ENCODE measurements at places on chromosomes 5 and 9.

GRCh38 chr9:14061936-14062585, 251.9 kb downstream of the NFIB start:
- no peak for DNase-seq

DNA sequence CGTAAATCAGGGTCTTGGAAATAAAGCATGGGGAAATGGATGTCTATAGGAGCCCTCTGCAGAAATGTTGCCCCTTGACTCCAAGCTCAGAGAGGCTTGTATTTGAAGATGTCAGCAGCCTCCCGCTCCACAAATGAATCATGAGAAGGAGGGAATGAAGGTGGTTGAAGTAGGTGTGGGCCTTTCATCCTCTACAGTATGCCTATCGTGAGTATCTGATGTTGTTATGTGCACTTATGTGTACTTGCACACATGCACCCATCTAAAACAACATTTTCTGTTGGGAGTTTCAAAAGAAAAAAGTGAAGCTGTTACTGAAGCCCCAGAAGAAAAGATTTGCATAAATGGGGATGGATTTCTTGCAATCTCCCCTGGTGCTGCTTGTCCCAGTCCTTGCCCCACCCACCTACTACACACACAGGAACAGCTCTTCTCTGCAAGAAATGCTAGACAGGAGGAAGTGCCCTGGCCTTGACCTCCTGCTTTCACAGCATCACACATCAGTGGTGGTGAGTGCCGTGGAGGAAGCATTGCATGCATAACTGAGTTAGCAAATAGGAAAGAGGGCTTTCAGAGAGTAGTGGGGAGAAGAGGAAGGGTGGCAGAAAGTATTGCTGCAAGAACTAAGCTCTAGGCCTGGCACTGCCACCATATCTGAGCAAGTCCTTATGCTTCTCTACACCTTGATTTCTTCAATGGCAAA, 156.1 kb downstream of the SNX18 start:
- DNase-seq = no peak

DNA sequence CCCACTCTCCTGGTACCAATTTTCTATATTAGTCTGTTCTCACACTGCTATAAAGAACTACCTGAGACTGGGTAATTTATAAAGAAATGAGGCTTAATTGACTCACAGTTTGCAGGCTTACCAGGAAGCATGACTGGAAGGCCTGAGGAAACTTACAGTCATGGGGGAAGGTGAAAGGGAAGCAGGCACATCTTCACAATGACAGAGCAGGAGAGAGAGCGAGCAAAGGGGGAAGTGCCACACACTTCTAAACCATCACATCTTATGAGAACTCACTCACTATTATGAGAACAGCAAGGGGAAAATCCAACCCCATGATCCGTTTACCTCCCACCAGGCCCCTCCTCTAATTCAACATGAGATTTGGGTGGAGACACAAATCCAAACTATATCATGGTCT, 72.2 kb downstream of the ATG10 start:
- no peak for DNase-seq

DNA sequence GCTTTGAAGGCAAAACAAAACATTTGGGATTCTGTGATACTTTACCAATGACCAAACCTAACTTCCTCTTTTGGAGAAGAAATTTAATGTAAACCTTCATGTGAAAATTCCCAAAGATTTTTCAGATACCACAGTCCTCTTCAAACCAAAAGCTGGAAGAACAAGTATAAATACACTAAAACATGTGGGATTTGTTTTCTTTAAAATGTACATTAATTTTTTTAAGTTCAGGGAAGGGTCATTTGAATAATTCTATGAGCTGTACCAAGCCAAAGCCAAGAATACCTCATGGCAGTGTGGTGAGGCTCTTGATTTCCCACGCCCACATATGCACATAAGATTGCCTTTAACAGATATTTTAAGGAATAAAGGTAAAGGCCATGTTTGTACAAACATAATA, 28.4 kb upstream of the ITGA1 start:
- no peak for DNase-seq

DNA sequence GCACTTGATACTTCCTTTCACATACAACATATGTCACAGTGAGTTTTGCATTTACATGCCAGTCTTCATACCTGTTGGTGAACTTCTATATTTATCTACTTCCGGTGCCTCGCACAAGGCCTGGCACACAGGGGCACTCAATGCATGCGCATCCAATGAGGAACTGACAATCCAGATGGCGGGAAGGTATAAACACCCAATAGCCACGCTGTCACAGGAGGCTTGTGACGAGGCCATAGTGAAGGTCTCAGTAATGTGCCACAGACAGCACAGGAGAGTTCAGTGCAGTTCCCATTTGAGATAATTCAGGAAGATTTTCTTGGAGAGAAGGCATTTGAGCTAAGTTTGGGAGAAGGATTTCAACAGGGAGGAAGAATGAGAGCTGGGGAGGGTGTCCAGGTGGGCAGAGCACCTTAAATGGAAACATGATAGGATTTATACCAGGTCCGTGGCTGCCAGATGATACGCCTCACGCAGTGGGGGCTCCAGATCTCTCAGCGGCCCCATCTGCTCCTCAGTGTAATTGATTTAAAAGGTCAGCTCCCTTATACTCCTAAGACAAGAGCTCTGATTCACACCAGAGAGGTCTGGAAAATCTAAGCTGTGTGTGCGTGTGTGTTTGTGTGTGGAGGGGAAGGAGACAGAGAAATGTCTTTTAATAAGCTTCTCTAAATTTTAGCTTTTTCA, 206.2 kb downstream of the DCP2 start:
- no peak for DNase-seq

DNA sequence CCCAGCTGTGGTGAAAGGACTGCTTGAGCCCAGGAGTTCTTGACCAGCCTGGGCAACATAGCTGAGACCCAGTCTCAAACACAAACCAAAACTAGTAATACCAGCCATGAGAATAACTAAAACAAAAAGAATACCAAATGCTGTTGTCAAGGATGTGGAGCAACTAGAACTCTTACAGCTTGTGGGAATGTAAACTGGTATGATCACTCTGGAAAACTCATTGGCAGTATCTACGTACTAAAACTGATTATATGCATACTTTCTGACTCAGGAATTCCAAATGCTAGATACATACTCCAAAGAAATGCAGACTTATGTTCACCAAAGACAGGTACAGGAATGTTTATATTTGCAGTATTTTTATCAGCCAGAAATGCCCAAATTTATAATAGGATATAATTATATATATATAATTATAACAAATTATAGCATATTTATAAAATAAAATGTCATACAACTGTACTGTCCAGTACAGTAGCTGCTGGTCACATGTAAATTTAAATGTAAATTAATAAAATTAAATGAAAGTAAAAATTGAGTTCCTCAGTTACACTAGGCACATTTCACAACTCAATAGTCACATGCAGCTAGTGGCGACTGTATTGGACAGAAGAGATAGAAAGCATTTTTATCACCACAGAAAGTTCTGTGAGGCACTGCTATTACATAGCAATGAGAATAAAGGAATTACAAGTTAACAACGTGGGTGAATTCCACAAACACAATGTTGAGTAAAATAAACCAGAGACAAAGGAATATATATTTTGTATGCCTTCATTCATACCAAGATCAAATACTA, 118.5 kb downstream of the GNAQ start:
- no peak for DNase-seq

- DNase-seq = no peak
These were observed 87.7 kb upstream of the PTPN3 start for GRCh38 chr9:109585796-109586195.

DNA sequence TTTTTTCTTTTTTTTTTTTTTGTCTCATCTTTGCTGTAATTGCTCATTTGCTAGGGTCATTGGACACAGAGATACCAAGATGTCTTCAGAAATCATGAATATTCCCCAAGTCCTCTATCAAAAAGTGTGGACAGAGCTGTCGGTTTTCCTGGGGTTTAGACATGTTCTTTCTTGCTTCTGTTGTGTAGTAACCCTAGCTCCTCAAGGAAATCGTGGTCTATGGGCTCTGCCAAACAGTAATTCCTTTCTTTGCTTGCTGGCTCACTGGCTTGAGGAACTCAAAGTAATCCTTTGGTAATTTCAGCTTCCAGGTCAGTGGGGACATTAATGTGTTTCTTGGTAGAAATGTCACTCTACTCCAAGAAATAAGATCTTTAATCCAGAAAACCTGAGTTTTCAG, 101.7 kb downstream of the TMC1 start:
- DNase-seq = no peak

DNA sequence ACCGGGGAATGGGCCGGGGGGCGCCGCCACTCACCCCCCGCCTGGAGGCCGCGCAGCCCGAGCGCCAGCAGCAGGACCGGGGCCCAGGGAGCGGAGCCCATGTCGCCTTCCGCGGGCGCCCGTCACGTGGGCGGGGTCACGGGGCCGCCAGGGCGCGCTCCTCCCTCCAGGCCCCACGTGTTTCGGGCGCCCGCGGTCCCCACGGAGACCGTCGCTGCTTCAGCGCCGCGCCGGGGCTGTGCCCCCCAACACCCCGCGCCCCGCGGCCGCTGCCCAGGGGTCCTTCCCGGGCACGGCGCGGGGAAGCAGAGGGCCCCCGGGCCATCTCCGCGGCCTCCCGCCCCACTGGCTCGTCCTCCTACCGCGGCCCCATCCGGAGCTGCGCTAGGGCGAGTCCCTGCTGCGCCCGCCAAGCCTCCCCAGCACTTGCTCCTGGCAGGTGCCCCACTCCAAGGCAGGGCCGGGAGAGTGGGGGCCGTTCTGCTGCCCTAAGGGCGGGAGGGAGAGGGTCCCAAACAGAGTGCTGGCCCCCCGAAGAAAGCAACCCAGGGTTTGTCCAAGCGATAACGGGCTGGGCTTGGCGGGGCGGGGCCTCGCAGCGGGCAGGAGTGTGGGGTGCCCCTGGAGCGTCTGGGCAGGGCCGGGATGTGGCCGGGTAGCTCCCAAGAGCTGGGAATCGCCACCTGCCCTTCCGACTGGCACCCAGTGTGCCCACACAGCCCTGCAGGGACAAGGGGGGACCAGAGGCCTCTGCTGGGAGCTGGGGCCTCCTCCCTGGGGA, at the start of gene DPP7:
Gene DPP7, minus strand, starts transcription at position 121 of the 781 bp plus-strand sequence. Its CDS starts 20 bp downstream, at position 101.
- DNase-seq = peak; percentile 83

GRCh38 chr5:176812269-176813259, 2.2 kb downstream of the UNC5A start:
- peak; percentile 78 for DNase-seq

GRCh38 chr9:109699019-109699418, 81.0 kb upstream of the PALM2AKAP2 start:
- DNase-seq = no peak

- no peak for DNase-seq
These were observed 68.4 kb downstream of the RCL1 start for GRCh38 chr9:4861145-4861544.

GRCh38 chr5:179451114-179451827, 99.1 kb upstream of the RUFY1 start:
- no peak for DNase-seq

DNA sequence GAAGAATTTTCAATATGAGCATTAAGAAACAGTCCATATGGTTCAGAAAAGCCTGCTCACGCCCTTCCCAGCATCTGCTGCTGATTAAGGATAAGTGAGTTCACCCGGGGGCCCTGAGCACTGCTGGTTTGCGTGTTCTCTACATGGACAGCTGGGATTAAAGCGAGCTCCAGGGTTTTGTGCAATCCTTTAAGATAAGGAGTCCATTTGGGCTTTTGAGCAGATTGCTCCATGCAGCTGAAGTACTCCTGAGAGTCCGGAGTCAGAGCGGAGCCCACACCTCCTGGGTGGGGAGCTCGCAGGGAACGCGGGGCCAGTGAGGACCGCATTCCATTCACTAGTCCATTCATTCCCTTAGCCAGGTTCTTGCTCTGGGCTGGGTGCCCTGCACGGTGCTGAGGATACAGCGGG, 149.3 kb upstream of the COL5A1 start:
- DNase-seq = no peak

GRCh38 chr9:23677446-23677845, 148.6 kb downstream of the ELAVL2 start:
- DNase-seq = no peak

DNA sequence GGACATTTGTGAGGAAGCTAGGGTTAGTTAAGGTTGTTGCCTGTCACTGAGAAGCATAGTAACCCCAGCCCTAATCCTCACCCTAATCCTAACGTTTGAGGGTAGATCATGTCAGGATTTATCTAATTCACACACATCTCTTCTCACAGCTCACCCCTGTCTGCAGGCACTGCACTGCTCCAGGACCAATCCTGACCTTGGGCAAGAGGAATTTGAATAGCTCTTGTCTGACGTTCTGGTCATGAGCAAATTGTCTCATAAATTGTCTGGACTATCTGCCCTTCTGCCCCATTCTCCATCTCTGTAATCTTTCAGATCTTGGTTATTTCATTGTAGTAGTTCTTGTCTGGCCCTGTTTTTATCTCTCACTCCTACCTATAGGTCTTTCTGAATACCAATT, 18.7 kb downstream of the CRHBP start:
- no peak for DNase-seq

GRCh38 chr9:135907006-135907430, 328 bp downstream of the CAMSAP1 start:
- DNase-seq = no peak

DNA sequence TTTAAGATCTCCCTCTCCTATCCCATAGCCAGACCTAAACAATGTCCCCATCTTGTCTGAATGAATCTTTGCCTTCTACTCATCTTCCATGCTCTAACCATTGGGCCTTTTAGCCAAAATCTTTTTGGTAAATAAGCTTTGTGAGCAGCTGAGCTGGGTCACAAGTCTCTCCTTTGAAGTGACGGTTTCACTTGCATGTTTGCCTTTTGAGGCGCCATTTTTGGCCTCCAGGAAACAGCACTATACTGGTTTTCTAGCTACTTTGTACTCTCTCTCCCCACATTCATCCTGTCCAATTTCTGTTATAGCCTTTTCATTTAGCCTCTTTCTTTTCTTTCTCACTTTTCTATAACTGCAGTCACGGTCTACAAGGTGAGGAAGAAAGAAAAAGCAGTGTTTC, 195.5 kb upstream of the C9orf72 start:
- DNase-seq = no peak

Measured in iPS-NIHi11 (cell line).